ENCODE measurements at places on chromosomes 12 and 14. TPM values are rescaled to one million over a fixed set of nuclear protein-coding genes. Genes with fewer than 3 reads are reported as not detected.

The PLBD1 gene
- not detected for total RNA-seq

The PMCH gene
- total RNA-seq: not detected

The SCNN1A gene
- total RNA-seq: 0.11 TPM

The GATC gene
- 23.5 TPM for total RNA-seq

The ULK1 gene
- total RNA-seq: 1.8 TPM

The NTN4 gene
- 8.4 TPM for total RNA-seq

The MYO1H gene
- total RNA-seq: not detected

The ARG2 gene
- 22.8 TPM for total RNA-seq

The TAS2R7 gene
- not detected for total RNA-seq

The MAP3K9 gene
- total RNA-seq: 4.5 TPM

The PEBP1 gene
- 154 TPM for total RNA-seq
